ENCODE measurements at places on chromosomes 3 and 15. TPM values are rescaled to one million over a fixed set of nuclear protein-coding genes. Genes with fewer than 3 reads are reported as not detected.

- peak; percentile 44 for DNase-seq
Observed at GRCh38 chr3:43180027-43180426, 74.1 kb upstream of the POMGNT2 start.

- DNase-seq, result no peak
Observed at GRCh38 chr3:186596568-186597287, 16.1 kb upstream of the AHSG start.

- DNase-seq, result no peak
Observed at GRCh38 chr15:28959326-28959725, 73.6 kb downstream of the APBA2 start.

- no peak for DNase-seq
Observed at GRCh38 chr3:139180489-139180888, 135.8 kb upstream of the PRR23C start.

The TMEM212 gene
- polyA plus RNA-seq, result not detected

GRCh38 chr3:160392798-160393197 lies 6.2 kb downstream of the IFT80 start:
- DNase-seq, result no peak

DNA sequence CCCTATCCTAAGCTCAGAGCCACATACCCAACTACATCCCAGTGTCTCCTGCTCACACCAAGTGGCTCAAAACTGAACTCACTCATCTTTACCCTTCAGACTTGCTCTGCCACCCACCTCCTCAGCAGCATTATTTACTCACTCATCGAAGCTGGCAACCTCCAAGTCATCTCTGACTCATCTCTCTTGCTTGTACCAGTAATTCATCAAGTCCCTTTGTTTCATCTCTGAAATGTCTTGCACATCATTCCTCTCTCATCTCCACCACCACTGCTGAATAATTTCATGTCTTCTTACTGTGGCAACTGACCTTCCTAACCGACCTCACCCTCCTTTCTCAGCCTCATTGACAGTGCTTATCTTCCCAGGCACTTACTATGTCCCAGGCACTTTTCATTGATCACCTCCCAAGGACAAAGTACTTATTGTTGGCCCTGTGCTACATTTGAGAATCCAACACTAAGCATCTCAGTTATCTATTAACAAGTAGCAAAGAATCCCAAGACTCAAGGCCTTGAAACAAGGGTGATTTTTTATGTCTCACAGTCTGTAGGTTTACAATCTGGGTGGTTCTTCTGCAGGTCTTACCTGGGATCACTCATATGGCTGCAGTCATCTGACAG lies 82.0 kb downstream of the MRPL46 start:
- DNase-seq, result no peak

The CPN2 gene
- polyA plus RNA-seq, result 4.6 TPM

DNA sequence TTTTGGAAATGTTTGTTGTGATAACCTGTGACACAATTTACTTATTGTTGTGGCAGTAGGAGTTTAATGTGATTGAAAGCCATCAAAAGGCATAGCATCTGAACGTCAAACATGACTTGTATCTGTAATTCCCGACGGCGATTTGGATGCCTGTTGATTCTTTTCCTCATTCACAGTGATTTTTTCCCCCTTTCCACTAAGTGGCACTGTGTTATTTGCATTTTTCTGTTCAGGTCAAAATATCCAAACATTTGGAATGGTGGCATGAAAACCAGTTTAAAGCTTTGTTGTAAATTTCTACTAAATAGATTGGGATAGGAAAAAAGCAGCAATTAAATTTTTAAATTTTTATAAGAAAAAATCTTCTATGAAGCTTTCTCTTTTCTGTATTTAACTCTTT lies 259.9 kb upstream of the KCNH8 start:
- DNase-seq, result no peak

The KBTBD12 gene
- polyA plus RNA-seq, result not detected

The ZNF639 gene
- 29.3 TPM for polyA plus RNA-seq

DNA sequence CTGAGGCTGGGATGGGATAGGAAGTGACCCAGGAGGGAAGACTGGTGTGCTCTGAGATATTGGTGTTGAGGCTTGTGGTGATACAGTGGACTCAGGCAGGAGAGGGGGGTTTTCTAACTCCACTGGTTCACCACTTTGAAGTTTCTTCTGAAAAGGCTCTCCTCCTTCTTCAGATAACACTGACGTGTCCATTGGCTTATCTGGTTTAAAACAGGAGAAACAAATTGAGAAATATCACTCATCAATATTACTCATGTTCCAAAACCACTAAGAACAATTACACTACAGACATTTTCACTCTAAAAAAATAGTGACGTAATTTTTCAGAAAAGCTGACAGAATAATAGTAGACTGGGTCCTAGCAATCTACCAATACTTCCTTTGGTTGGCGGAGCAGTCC lies 23.1 kb downstream of the TP53BP1 start:
- no peak for DNase-seq

The SPTSSB gene
- 6.9 TPM for polyA plus RNA-seq

The ISY1 gene
- 38.8 TPM for polyA plus RNA-seq

DNA sequence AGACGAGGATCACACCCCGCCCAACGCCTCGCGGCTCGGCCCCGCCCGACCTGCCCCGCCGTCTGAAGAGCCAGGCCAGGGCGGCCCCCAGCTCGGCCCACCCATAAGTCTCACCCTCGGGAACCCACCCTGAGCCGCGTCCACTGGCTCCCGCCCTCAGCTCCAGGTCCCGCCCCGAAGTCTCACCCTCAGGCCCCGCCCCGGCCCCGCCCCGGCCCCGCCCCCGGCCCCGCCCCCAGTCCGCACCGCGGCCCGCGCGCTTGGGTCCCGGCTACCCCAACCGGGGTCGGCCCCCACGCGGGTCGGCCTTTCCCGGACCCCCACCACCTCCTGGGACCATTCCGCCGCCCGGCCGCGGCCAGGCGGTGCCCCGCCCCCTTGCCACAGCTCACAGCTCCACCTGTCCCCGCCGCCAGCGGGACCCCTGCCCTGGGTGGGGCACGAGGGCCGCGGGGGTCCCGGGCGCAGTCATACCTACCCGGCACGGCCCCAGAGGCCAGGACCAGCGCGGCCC lies 489 bp downstream of the CSPG5 start:
- peak; percentile 44 for DNase-seq

DNA sequence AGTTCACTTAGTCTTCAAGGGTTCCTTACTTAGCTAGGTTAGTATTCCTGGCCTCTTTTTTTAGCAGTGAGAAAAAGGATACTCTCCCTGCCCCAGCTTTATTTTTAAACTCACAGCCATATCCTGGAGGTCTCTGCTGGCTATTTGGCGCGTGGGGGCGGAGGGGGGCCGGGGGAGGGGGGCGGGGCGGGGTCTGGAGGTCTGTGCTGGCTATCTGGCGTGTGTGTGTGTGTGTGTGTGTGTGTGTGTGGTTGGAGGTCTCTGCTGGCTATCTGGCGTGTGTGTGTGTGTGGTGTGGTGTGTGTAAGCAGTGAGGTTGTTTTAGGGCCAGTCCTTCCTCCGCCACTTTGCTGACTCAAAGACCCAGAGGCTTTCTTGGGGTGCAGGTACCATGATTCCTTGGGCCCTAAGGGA lies 579 bp upstream of the PLAAT1 start:
- DNase-seq, result peak; percentile 20

- no peak for DNase-seq
Observed at GRCh38 chr3:151268267-151269235, 9.8 kb downstream of the P2RY14 start.

The SPESP1 gene
- not detected for polyA plus RNA-seq

GRCh38 chr3:190892395-190892902 lies 30.0 kb upstream of the GMNC start:
- DNase-seq, result no peak

- no peak for DNase-seq
Observed at GRCh38 chr3:61944726-61945125, 383.4 kb downstream of the PTPRG start.

GRCh38 chr3:77414881-77415280 lies 375.0 kb downstream of the ROBO2 start:
- DNase-seq, result no peak

DNA sequence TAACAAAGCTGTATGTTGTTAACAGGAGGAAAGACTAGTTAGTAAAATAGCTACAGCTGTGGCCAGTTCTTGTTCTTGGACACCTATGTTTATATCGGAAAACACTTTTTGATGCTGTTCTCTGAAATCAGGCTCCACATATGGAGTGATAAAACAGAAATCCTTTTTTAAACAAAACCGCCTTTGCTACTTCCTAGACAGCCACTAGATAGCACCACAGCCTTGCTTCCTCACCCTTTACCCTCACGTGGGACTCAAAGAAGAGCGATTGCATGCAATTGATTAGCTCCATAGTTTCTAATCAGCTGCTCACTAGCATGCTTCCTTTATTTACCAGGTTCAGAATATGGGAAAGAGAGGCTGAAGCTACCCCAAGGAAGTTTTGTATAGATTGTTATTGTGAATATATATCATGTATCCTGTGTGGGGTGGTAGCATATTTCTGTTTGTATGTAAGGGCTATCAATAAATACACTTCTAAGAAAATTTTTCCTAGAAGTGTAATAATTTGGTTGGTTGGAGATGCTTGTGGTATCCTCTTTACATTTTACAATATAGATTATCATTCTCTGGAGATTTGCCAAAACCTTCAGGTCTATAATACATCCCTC lies 4.3 kb upstream of the MTFMT start:
- DNase-seq, result peak; percentile 75

DNA sequence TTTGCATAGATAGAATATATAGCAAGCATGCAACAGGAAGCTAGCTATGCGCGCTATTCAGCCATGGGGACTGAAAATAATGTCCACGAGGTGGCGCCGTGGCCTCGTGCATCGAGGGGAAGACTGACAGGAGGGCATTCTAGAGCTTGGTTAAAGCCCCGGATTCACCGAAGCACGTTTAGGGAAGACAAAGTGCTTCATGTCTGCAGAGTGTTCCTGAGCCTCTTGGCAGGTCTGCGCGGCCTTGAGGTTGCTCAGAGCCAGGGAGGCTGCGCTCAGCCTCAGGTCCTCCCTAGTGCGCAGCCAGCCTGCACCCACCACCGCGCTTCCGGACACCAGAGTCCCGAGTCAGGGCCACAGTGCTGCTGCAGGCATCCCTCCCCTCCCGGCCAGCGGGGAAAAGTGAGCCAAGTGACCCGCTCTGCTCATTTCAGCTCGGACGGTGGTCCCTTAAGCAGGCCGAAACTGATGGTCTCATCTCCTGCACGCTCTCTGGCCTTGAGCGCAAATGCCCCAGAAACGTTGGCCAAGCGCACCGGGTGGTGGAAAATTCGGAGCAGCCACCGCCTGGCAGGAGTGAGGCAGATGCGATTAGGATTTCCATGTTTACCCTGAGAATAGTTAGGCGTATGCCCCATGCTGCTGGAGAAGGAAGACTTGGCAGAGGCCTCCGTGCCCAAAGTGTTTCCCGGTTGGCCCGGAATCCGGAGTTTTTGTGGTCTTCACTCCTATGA lies 24.8 kb downstream of the GABRA5 start:
- peak; percentile 88 for DNase-seq

- no peak for DNase-seq
Observed at GRCh38 chr3:141462176-141462859, 24.5 kb upstream of the RASA2 start.

The KBTBD13 gene
- 0.56 TPM for polyA plus RNA-seq

DNA sequence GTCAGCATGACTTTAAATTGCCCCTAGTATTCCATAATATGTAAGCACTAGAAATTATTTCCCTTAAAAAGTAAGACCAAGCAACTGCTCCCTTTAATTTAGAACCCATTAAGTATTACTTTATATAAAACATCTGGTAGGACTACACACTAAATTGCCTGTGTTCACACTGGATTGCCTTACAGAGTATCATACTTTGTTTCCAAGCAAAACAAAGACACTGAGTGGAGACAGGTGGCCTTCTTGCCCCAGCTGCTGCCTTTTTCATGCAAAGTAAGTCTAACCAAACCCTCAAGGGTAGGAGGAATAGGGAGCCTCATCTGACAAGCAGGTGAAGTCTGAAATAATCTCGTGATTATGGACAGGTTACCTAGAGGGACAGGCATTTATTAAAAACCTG lies 87.3 kb downstream of the PEX5L start:
- no peak for DNase-seq

GRCh38 chr3:74639681-74640080 lies 25.2 kb upstream of the CNTN3 start:
- no peak for DNase-seq

The SAMMSON gene
- polyA plus RNA-seq, result not detected

The CCR3 gene
- not detected for polyA plus RNA-seq

GRCh38 chr15:22978691-22979237 lies 1.4 kb downstream of the CYFIP1 start:
- DNase-seq, result no peak

- DNase-seq, result no peak
Observed at GRCh38 chr3:152550284-152550683, 281.6 kb downstream of the MBNL1 start.

DNA sequence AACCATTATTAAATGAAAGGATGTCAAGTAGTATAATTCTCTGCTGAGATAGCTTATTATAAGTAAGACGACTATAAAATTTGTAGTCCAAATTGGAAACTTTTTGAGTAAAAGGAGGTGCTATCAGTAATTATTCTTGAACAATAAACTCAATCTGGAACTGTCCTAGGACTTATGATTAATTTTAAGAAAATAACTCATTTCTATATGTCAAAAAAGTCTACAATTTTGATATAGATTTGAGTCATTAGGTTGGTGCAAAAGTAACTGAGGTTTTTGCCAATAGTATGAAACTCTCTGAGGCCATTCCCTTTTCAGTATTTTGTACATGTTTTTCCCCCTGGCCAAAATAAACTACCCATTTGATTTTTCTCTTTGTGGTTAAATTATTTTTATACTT lies 41.0 kb downstream of the LEKR1 start:
- no peak for DNase-seq

DNA sequence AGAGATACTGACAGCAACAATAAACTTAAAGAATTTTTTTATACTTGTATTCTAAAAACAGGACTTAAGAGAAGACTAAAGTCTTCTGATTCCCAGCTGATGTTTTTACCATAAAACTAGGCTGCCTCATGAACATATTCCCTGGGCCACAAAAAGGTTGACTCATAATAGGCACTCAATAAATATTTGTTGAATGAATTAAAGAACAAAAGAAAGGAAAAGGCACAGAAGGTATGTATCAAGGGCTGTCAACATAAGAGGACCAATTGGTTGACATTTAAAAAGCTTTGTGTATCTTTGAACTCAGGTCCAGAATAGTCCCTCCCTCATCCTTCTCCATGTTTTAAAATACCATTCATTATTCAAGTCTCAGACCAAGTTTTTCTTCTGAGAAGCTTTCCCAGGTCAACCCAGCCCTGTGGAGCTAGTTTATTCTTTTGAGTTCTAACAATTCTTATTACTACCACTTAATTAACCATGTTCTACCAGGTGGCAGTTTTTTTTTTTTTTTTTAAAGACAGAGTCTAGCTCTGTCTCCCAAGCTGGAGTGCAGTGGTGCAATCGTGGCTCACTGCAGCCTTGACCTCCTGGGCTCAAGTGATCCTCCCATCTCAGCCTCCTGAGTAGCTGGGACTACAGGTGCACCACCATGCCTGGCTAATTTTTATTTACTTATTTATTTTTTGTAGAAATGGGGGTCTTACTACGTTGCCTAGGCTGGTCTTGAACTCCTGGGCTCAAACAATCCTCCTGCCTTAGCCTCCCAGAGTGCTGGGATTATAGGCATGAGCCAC lies 17.5 kb upstream of the ARHGEF3 start:
- DNase-seq, result no peak

GRCh38 chr3:68773401-68773800 lies 158.9 kb downstream of the TAFA4 start:
- no peak for DNase-seq

- no peak for DNase-seq
Observed at GRCh38 chr3:107767897-107768605, 245.3 kb downstream of the BBX start.

- no peak for DNase-seq
Observed at GRCh38 chr3:42014921-42015533, 53.1 kb upstream of the ULK4 start.

The PCOLCE2 gene
- 5.5 TPM for polyA plus RNA-seq
